ENCODE measurements at places on chromosomes 1 and 21. TPM values are rescaled to one million over a fixed set of nuclear protein-coding genes. Genes with fewer than 3 reads are reported as not detected.

Gene SPRR1B
- not detected for polyA plus RNA-seq

Gene RLF
- polyA plus RNA-seq = 8.7 TPM

DNA sequence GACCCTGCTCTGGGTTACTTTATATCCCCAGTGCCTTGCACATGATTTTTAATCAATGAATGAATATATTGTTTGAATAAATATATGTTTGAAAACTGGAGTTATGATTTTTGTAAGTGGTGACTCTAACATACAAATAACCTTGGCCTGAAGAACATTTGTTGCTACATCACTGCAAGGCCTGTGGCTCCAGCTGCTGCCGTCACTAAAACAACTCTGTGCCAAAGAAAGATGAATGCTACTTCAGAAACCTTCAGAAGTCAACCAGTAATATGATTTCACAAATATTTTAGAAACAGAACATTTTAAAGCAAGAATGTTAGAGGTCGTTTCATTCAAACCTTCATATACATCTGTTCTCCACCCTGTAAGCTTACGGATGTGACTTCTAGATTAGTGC is 60.6 kb upstream of the SEC16B start:
- no peak for DNase-seq

DNA sequence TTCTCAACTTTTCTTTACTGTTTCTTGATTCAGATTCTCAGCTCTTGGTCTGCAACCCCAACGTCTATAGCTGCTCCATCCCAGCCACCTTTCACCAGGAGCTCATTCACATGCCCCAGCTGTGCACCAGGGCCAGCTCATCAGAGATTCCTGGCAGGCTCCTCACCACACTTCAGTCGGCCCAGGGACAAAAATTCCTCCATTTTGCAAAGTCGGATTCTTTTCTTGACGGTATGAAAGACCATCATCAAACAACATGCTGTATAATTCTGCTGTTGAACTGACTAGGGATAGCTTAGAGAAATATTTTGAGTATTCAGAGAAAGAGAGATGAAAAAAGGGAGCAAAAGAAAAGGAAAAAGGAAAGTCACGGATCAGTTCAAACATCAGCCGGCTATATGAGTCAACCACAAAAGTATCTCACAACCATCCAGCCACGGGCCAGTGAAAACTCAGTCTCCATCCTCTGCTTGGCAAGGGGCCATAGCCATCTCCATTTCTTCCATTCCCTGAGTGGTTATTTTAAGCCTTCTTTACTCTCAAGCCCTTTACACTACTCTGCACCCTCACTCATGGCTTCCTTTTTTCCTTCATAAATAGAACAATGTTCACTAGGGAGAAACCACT is 14.1 kb downstream of the DNASE2B start:
- no peak for DNase-seq

DNA sequence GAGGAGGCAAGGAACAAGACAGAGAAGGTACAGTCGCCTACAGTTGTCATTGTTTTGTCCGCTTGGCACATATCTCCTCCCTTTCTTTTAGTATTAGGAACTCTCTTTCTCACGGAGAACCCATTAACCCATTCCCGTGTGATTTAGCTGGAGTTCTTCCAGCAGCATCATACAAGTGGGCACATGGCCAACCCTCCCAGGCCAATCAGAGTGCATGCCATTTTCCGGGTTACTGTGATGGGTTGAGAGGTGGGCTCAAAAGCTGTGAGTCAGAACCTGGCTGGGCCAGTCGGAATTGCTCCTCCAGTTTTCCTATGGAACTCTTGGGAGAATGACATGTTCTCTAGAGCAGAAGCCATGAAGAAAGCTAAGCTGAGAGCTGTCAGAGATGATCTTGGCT is 83.1 kb upstream of the SOD1 start:
- DNase-seq = no peak

Measured in naive thymus-derived CD8-positive, alpha-beta T cell (primary cell).